Esophagus mucosa (tissue), 1 donor: ENCODE measurements at places on chromosomes 16 and 17.
A peak's percentile ranks its signal among the peaks of the same experiment; 100 is the strongest.

DNA sequence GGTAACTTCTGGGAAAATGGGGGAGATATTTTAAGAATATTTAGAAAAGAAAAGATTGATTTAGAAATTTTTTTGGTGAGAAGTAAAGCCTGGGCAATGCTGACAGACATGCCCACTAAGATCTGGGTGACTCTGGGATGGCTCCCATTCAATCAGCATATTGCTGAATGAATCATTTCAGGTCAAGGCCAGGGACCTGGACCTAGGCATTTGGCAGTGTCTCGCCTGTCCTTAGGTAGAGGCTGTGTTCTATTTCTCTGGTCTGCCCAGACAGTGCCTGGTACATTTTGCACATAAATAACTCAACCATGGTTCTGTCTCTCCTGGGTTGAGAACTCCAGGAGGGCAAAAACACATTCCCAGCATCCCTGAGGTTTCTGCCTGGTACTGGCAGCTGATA, 39.9 kb downstream of the SMPD3 start:
- no peak for ATAC-seq

DNA sequence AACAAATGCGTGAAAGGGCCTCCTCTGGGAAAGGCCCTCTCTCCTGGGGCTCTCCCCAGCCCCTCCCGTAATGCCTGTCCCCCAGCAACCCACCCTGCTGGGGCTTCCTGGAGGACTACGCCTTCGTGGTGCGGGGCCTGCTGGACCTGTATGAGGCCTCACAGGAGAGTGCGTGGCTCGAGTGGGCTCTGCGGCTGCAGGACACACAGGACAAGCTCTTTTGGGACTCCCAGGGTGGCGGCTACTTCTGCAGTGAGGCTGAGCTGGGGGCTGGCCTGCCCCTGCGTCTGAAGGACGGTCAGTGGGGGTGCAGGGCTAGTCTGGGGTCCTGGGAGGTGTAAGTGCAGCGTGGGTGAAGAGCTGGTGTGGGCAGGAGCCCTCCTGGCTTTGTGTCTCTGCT, 4.9 kb downstream of the SPATA20 start:
- ATAC-seq, result no peak

- no peak for ATAC-seq
Measured at GRCh38 chr16:79042886-79043285, 557.7 kb downstream of the MAF start.

DNA sequence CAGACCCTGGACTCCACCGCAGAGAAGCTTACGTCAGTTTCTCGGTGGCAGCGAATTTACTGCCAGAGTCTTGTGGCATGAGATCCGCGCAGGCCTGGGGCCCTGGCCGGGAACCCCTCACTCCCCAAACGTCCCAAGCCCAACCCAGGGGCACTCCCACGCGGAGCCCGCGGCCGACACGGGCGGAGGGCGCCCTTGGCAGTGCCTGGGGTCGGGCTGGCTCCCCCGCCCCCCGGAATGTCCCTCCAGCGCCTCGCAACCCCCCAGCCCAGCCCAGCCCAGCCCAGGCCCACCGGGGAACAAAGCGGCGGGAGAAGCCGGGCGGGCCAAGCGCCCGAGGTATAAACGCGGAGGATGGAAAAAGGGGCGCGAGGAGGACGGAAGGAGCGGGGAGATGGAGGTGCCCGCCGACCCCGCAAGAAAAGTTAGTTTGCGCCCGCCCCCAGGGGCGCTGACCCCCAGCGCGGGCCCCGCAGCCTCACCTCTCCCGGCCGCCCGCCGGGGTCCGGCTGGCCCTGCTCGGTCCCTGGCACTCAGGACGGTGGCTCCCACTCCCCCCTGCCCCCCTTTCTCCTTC, 330 bp downstream of the CASKIN2 start:
- ATAC-seq, result peak; percentile 1

DNA sequence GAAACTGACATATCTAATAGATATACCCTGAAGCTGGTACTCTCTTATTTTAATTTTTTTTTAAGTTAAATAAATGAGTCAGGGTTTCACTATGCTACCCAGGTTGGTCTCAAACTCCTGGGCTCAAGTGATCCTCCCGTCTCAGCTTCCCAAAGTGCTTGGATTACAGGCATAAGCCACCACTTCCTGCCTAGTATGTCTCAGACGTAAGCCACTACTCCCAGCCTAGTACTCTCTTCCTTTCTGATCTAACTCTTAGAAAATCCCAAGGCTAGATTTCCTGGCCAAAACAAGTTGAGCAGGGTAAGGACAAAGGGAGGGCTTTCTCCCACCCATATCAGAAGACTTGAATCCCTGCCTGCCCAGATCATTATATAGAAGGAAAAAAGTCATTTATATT, 33.7 kb downstream of the HOXB1 start:
- no peak for ATAC-seq

DNA sequence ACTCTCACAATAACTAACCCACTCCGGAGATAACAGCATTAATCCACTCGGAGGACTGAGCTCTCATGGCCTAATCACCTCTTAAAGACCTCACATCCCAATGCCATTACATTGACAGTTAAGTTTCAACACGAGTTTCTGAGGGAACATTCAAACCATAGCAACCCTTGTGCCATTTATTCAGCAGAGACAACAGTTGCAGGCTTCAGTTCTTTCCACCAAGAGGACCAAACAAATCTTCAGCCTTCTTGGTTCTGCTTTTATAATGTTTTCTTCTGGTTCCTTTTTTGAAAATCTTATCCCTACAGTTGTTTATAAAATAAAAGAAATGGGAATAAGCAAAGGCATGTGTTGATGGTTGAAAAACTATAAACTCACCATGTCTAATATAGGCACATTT, 2.1 kb upstream of the CD300E start:
- ATAC-seq, result no peak

- no peak for ATAC-seq
Measured at GRCh38 chr17:59637611-59638310, 18.1 kb downstream of the CLTC start.

DNA sequence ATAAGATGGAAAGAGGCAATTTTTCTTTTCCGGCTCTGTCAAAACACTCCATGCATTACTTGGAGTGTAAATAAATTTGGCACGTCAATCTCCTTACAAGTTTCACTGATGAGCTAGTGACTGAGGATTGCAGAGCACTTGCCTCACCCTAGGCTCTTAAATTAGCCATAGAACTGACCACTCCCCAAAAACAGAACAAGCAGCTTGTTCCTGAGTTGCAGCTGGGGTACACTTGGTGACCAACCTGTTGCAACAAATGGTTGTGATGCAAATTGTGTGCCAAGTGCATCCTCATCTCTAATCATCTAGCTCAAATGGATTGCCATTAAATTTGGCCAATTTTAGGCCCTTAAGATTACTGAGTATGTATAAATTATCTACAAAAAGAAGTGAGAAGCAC, 67.0 kb downstream of the CACNG1 start:
- no peak for ATAC-seq

DNA sequence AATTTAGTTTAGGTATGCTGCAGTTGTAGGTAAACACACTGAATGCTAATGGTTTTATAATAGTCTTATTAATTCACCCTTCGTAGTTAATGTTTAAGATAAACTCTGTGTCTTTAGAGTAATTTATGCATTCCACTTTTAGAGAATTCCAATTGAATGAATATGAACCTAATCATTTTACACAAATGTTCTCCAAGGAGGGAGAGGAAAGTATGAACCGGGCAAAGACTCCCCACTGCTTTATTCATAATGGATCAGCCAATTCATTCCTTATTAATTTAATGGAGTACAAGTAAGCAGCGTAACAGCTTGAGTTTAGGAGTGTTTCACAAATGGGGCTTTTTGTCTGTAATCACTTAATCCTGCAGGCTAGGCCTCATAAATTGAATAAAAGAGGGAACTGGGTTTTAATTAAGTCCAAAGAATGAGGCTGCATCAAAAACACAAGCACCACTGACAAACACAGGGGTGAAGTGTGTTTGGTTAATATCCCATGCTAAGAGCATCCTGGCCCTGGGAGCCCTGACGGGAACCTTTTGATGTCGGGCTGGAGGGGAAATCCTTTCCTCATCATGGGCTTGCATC, 375.7 kb upstream of the DYNLRB2 start:
- ATAC-seq, result no peak

DNA sequence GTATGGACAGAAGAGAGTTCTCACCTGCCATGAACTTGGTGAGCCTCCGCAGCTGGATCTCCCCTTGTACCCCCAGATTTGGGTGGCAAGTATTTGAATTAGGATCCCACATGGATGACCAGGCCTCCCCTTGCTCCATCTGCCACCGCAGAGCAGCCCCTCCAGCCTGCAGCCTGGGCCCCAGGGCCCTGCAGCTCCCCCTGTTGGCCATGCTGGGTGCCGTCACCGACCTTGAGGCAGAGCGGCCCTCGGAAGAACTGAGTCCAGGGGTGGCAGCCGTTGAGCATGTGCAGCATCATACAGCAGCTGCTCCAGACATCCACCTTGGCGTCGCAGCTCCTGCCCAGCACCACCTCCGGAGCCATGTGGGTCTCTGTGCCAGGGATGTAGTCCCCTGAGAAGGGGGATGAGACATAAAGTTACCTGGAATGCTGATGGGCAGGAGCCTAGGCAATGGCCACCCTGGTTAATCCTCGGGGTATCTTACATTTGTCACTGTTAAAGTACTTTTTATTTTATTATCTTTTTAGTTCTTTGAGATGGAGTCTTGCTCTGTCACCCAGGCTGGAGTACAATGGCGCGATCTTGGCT, 9.0 kb upstream of the SPATA32 start:
- no peak for ATAC-seq

- ATAC-seq, result no peak
Measured at GRCh38 chr17:44069974-44070454, 521 bp upstream of the G6PC3 start.

- ATAC-seq, result no peak
Measured at GRCh38 chr17:75731086-75731715, 9.9 kb downstream of the ITGB4 start.

- ATAC-seq, result peak; percentile 59
Measured at GRCh38 chr17:64329588-64329987, 61.1 kb downstream of the PECAM1 start.
